Activated T-helper 17 cell treated with anti-CD3 and anti-CD28 coated beads, Interleukin-2, amount 50 U/mL, for 72 hours (primary cell): ENCODE measurements at places on chromosomes 5 and 9.

DNA sequence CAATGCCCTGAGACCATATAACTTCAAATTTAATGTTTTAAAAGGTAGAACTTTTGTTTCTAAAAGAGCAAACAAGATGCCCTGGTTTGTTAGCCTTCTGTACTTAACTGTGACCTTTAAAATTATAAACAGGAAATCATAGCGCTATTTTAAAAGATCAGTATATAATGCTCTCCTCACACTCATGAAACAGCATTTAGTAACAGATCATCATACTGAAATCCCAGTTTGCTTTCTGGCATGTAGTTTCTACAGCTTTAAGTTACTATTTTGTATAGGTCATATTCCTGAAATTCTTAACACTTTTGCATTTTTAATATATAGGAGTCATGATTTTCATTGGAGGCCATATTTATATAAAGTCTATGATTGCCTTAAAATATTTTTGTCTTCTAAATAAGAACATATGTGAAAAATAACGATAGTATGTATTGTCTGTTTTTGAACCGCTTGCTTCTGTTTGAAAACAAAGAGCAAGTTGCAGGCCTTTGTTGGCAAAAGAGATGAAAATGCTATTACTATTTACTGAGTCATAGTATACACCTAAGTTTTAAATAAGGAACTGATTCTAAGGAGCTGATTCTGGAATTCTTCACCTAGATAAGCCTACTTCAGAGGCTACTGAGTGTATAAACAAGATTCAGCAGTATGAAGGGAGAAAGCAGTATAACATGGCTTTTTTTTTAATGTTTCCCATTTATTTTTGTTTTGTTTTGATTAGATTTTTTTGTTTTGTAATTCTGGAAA, 20.5 kb downstream of the SRFBP1 start:
- ATAC-seq, result no peak

GRCh38 chr9:121222524-121223171, 21.0 kb upstream of the RAB14 start:
- no peak for ATAC-seq

GRCh38 chr9:121499177-121499426, 542 bp downstream of the GGTA1 start:
- no peak for ATAC-seq

- ATAC-seq, result no peak
These were observed 26.4 kb downstream of the PTPN3 start for GRCh38 chr9:109471475-109472393.

DNA sequence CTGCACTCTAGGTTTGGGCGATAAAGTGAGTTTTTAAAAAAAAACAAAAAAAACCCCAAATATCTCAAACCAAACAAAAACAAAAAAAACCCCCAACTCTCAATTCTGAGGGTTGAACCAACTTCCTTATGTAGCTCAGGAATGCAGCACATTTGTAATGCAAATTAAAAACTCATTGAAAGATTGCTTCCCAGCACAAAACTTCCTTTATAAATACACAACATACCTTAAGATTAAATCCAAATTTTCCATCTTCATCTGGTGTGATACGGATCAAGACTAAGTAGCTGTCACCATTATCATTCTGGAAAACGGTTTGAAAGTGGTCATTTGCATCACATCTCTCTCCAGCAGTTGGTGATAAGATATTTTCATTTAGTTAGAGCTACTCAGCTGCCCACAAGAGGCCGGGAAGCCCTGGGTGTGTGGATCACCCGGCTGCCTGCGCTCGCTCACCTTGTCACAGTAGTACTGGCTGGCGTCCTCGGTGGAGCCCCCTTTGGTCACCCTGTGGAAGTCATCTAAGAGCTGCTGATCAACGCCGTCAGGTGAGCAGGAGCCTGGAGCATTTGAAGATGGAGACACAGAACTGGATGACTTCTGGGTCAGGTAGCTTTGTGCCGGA, 88.2 kb downstream of the PTPN3 start:
- ATAC-seq, result no peak

DNA sequence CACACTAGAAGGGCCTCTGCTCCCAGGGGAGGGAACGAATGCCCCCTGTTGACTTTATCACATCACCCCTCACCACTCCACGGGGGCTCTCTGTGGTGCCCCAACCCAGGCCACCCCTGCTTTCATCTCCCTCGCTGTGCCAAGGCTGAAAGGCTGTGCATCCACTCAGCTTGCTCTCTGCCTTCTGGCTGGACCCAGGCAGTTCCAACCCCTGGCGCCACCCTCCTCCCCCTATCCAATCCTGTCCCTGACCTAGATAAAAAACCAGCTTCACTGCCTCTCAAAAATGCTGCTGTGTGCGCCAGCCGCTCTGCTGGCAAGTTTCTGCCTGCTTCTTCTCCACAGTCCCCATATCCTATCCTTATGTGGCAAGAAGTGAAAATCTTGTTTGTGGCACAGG, 22.4 kb upstream of the CORO2A start:
- no peak for ATAC-seq

DNA sequence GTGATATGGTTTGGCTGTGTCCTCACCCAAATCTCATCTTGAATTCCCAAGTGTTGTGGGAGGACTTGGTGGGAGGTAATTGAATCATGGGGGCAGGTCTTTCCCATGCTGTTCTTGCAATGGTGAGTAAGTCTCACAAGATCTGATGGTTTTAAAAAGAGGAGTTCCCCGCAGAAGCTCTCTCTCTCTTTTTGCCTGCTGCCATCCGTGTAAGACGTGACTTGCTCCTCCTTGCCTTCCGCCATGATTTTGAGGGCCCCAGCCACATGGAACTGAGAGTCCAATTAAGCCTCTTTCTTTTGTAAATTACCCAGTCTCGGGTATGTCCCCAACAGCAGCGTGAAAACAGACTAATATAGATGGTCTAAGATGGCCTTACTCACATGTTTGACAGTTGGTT, 210.1 kb downstream of the FBXL17 start:
- ATAC-seq, result no peak

DNA sequence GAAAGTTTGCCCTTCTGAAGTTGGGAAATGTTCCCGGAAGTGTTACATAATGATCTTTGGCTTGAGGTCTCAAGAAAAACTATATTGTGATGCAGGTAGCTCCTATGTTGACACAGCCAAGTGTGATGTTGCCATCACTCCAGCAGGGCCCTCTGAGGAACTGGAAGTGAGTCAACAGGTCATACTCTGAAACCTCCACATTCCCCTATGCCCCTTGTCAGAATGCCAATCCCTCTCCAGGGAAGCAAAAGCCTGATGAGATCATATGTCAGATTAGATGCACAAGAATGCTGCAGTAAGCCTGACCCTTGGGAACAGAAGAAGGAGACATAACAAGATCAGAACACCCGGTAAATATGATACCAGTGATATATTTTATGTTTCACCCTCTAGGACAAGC, 66.8 kb upstream of the ITGA2 start:
- no peak for ATAC-seq

DNA sequence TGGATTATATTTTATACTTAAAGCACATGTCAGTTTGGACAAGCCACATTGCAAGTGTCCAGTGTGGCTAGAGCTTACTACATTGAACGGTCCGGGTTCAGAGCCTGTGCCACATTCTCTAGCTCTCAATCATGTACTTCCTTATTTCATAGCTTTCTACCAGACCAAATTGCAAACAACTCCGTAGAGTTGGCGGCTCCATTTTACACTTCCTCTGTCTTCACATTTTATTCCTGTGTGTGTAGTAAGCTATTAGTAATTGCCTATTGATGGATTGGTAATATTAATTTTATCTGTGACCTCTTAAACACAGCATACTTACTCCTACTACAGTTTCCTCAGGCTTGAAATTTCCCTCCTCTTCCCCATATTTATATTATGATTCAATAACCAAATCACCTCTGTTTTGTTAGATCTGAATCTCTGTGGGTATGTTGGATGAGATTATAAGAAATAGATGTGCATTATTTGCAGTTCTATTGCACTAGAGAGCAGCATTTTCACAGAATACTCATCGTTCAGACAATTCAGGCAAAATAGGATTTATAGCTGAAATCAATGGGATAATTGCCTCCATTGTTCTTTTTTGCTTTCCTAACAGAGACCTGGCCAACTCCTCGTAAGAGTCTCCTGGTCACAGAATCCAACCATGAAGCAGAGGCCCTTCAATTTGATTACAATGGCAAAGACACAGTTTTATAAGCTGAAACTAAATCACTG, 29.0 kb upstream of the C9orf72 start:
- no peak for ATAC-seq

DNA sequence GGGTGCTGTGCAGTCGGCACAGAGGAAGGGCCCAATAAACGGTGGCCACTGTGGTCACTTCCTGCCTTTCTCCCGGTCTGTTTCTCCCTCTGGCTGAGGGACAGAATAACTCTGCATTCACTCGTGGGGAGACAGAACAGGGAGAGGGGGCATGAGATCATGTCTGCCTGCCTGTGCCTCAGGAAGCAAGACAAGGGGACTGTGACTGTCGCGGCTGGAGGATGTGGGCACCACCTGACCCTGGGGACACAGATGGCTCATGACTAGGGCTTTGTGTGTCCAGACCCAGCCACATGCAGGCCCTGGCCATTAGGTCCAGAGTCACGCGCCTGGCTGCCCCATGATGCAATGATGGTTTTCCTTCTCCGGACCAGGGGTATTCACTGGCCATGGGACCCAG, 5.8 kb downstream of the TRUB2 start:
- no peak for ATAC-seq

DNA sequence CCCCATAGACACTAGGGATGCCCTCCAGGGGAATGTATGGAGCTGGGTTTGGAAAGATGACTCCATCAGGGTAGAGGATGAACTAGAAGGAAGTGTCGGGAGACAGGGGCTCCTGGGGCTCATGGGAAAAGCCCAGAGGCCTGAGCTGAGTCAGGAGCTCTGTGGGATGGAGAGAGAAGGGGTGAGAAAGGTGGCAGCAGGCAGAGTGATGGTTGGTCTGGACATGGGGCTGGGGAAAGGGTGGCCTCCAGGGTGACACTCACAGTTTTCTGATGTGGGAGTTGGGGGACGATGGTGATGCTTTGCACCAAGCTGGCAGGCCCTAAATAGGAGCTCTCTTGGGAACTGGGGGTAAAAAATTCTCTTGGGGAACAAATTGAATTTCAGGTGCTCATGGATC, 213.5 kb upstream of the MVB12B start:
- no peak for ATAC-seq

DNA sequence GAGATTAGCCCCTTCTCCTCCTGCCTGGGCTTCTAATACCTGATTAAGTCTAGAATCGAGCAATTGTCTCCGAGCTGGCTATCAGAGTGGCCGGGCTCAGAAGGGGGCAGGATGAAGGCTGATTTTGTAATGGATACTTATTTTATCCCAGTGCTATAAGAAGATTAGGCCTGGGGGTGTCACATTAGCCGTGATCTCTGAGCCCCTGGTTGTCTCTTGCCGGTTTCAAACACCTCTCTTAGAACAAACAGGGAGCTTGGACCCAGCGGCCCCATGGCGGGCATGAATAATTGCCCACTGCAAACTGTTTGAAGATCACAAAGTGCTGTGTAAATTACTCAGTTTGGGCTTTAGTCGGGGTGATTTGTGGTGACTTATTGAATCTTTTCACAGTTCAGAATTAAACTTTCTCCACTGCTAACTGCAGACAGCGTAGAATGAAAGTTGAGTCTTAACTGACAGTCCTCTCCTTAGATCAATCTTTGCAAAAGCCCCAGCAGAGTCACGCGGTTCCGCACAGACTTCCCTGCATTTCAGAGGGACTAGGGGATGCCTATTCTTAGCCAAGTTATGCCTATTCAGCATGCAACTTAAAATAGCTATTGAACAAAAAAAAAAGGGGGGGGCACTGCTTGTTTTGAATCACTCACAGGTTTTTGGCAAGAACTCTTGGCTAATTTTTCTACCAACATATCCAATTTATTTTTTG, 200.6 kb upstream of the IRX1 start:
- ATAC-seq, result no peak

DNA sequence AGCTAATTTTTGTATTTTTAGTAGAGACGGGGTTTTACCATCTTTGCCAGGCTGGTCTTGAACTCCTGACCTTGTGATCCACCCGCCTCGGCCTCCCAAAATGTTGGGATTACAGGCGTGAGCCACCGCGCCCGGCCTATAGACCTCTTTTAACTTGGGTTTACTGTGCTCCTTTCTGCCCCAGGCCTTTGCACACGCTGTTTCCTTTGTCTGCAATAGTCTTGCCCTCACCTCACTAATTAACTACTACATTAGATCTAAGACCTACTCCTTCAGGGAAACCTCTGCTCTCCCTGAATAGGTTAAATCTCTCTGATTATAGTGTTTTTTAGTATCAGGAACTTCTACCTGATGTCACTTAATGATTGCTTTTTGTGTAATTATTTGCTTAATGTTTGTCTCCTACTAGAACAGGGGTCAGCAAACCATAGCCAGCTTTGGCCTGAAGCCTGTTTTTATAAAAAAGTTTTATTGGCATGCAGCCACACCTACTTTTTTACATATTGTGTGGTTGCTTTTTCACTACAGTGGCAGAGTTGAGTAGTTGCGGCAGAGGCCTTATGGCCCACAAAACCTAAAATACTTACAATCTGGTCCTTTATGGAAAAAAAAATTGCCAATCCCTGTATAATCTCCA, 31.2 kb upstream of the TLE1 start:
- no peak for ATAC-seq

DNA sequence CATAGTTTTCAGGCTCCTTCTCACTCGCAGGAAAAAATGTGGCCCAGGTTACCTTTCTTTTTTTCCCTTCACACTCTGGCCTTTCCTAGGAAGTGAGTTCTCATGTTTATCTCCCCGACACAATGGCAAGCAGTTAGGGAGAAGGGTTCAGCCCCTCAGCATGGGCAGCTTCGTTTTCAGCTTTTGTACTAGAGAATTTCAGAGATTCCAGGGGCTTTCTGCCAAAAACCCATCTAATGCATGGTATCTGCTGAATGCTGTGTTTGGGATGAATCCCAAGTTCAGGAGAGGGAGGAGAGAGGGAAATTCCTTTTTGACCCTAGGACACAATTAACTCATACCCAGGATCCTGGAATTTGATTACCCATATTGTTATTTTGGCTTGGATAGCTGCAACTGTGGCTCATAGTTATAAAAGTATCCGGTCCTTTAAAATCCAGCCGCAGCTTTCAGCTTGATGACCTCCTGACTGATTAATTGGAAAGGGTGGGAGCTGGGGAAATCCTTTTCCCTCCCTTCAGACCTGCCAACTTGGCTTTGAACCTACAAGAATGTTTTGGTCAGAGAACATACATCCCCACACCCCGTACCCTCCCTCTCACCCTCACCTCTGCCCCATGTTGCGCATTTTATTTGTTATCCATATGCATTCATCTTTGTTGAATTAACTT, 78.4 kb downstream of the TMEM252 start:
- ATAC-seq, result no peak

DNA sequence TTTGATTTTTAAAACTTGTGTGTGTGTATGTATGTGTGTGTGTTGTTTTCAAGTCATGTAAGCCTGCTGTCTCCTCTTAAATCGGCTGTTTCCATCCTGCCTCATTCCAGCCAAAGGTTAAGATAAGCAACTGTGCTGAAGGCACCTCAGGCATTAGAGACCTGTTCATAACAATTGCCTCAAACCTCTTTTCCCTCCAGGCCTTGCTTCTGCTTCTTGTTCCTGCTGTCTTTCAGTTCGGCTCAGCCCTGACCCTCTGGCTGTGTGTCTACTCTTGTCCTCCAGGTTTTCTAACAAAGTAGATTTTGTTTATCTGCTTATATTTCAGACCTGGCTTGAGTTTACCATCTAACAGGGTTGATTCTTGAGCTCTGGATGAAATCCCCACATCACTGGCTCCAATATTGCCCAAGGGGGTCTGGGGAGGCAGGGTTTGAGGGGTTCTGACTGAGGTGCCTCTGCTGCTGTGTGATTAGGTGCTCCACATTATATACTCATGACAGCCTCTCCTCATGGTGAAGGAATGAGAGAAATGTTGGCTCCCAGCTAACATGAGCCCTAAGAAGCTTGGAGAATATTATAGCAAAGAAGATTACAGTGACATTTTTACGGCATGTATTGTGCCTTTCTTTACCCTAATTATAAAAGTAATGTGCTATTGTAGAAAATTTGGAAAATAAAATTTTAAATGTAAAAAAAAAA, 229.7 kb upstream of the PIK3R1 start:
- ATAC-seq, result no peak
